Activated T-cell treated with anti-CD3 and anti-CD28 coated beads, Interleukin-2, amount 50 U/mL, for 72 hours (primary cell): ENCODE measurements at places on chromosomes 5 and 9. TPM values are rescaled to one million over a fixed set of nuclear protein-coding genes. Genes with fewer than 3 reads are reported as not detected.

DNA sequence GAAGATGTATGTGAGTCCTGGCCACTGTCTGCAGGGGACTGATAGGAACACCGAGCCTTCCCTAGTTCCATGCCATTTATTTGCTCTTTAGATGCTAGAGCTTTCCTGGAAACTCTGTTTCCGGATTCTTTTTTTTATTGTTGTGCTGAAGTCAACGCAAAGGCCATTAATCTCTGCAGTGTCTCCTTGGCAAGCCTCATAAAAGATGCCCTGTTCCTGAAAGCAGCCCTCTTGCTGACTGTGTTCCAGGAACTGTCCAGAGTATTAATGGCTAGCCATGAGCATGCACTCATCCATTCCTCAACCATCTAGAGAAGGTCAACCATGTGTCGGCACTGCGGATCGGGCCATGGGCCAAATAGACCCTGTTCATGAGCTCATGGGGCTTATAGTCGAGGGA lies 42.9 kb upstream of the SMAD5 start:
- H3K4me1 ChIP-seq, result no peaks in the 10 kb centered on the region
- peaks cover 9% of the 10 kb centered on the region for H3K27me3 ChIP-seq
- no peak overlapping the region for H3K4me3 ChIP-seq
- no peaks in the 10 kb centered on the region for H3K36me3 ChIP-seq
- H3K27ac ChIP-seq, result no peak overlapping the region

DNA sequence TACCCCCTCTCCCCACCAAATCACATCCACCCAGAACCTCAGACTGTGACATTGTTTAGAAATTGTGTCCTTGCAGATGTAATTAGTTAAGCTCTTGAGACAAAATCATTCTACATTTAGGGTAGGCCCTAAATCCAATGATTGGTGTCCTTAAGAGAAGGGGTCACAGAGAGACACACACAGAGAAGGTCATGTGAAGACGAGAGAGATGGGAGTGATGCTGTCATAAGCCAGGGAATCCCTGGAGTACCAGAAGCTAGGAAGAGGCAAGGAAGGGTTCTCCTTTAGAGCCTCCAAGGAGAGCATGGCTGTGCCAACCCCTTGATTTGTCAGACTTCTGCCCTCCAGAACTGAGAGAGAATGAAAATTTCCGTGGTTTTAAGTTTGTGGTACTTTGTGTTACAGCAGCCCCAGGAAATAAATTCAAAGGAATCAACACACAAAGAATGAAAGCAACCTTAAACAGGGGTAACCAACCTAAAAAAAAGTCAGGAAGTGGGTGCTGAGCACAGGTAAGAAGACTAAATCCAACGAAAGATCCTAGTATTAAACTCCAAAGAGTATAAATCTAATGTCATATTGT lies 33.6 kb downstream of the TIMD4 start:
- H3K27me3 ChIP-seq, result no peaks in the 10 kb centered on the region
- H3K4me3 ChIP-seq, result peak overlapping the region; percentile 49
- H3K27ac ChIP-seq, result peak overlapping the region; percentile 93
- H3K36me3 ChIP-seq, result peaks cover 6% of the 10 kb centered on the region
- H3K4me1 ChIP-seq, result peaks cover 100% of the 10 kb centered on the region

The IL17B gene
- not detected for total RNA-seq

The PCDHGA2 gene
- total RNA-seq, result 0.07 TPM

DNA sequence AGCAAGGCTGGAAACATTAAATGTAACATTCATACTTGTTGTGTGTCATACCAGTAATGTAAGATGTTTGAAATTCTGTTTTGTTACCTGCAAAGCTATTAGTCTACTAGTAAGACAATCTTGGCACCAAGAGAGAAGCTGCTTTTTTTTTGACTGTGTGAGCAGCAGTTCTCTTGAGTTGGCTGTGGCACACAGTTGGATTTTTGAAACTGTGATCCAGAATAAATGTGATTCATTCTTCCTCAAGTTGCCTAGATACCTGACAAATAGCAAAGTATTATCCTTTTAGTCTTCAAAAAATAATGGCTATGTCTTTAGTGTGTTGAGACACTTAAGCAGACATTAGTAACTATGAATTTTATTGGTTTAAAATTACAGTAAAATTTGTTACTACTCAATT lies 57.2 kb upstream of the HAPLN1 start:
- no peak for DNase-seq
- H3K4me3 ChIP-seq, result no peak overlapping the region
- no peaks in the 10 kb centered on the region for H3K36me3 ChIP-seq

- DNase-seq, result no peak
- H3K36me3 ChIP-seq, result peaks cover 5% of the 10 kb centered on the region
- H3K27me3 ChIP-seq, result peaks cover 51% of the 10 kb centered on the region
- peaks cover 12% of the 10 kb centered on the region for H3K4me1 ChIP-seq
- H3K4me3 ChIP-seq, result no peak overlapping the region
- no peak overlapping the region for H3K27ac ChIP-seq
Observed at GRCh38 chr9:90793729-90794128, 7.9 kb upstream of the SYK start.
